ENCODE measurements at places on chromosomes 1 and 21.

DNA sequence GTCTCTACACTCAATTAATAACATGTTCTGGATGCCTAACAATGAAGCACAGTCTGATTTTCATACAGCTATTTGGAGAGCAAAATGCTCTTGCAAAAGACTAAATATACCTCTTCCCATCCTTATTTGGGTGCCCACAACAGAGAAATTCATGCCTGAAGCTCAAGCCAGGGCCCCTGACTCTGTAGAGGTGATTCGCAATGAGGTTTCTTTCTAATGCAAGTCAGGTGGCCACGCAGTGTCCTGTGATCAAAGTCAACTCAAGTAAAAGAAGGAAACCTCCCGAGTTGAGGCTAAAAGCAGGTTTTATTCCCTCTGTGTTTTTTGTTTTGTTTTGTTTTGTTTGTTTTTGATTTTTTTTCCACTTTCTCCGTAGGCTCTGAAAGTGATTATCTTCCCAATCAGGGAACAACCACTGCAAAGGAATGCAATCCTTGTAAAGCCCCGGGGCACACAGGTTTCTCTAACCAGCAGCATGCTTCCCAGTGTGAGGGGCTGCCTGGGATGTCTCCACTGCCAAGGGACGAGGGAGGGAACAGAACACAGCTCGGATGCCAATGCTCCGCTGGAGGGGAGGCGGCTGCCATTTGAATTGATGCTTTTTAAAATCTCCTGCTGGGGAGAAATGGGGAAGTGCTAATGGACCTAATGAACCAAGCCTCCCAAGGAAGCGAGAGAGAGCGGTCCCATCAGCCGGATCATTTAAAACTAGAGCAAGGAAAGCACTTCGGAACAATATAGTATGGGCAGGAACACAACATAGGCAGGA lies 73.8 kb upstream of the SSX2IP start:
- no peak for DNase-seq

DNA sequence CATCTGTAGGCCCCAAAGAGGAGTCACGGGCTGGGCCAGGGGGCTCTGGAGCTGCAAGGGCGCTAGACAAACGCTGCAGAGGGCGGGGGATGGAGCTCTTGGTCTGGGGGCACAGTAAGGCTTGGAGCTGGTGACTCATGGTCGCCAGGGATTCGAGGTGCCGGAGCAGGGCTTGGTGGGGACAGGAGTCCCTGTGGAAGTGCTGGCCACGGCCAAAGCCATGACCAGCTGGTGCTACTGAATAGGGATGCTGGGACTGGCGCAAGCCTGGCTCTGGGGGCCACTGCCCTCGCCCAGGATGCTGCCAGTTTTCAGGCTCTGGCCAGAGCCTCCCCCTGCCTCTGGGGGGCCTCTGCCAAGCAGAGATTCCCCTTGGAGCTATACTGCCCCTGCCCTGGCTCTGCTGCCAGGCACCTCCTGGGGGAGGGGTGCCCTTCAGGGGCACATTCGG lies 25.2 kb downstream of the SPOCD1 start:
- DNase-seq = no peak

- DNase-seq = no peak
Measured at GRCh38 chr21:31103163-31103562, 64.9 kb upstream of the KRTAP19-8 start.

- no peak for DNase-seq
Measured at GRCh38 chr21:29748391-29749167, 191.2 kb downstream of the GRIK1 start.

DNA sequence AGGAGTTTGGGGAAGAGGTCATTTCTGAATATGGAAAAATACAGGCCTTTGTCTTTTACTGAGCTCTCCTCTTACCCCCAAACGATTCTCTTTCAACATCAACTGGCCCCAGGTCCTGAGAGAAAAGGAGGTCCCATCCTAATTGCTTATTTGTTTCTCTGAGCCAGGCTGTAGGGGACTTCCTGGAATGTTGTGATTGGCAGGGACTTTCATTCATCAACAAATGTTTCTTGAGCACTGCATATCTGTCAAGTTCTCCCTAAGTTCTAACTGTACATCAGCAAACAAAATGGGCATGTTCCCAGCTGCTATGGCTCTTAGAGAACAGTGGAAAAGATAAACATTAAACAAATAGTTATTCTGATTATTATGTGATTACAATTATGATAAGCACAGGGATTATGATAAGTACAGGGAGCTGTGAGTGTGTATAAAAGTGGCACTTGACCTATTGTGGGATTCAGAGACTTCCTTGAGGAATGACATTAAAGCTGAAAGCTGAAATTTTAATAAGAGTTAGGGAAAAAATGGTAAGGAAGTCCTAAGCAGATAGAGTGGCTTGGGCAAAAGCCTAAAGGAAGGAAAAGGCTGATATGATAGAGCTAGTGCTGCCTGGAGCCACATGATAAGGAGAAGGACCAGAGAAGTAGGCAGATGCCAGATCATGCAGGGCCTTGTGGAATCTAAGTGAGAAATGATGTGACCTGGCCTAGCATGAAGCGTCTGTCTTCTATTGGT lies 11.6 kb downstream of the GPX7 start:
- no peak for DNase-seq

- DNase-seq = no peak
Measured at GRCh38 chr1:173017792-173018191, 32.9 kb downstream of the TNFSF18 start.

- no peak for DNase-seq
Measured at GRCh38 chr1:162964901-162965300, 103.9 kb upstream of the CCDC190 start.

GRCh38 chr1:221241157-221241556 lies 361.9 kb downstream of the HLX start:
- DNase-seq = no peak

DNA sequence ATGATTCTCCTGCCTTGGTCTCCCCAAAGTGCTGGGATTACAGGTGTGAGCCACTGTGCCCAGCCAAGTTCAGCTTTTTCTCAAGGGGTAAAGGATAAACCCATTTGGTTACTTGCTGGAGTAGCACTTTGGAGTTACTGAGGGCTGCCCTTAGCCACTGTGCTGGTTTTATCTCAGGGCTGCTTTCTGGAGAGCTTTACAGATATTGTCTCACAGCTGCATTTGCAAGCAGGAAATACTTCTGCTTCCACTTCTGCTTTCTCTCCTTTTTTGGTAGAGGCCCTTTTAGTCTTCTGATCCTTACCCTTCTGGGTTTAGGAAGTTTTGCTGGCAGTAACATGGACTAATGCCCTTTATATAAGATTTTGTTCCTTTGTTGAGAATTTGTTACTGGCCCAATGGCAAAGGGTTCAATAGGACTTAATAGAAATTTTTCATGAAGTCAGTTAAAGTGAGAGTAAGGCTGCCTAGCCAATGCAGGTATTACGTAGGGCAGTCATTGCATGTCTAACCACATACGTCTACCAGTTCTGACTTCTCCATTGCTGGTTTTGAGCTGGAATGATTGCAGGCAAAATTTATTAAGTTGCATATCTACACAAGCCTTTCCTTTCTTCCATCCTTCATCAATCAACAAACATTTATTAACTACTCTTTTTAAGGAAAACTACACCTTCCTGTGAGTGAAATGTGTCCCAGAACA lies 24.4 kb downstream of the CAP1 start:
- no peak for DNase-seq

GRCh38 chr1:164838786-164839185 lies 279.8 kb downstream of the PBX1 start:
- no peak for DNase-seq

GRCh38 chr1:244137725-244138124 lies 86.6 kb downstream of the ZBTB18 start:
- no peak for DNase-seq

DNA sequence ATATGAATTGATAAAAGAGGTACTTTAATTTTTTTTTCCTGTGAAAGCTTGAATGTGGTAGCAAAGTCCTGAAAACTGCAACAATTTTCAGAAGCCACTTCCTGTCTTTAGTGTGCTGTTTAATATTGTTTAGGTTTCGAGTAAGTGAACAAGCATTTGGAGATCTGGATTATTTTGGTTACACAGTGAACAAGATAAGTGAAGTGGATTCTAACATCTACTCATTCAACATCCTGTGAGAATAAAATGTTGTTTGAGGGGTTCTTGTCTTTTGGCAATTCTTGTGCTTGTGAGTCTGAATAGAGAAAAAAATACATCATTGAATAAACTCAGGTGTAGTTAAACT lies 35.2 kb upstream of the PLA2G4A start:
- DNase-seq = no peak

Data from HS-27A (cell line).